ENCODE measurements at places on chromosomes 7 and 10.

DNA sequence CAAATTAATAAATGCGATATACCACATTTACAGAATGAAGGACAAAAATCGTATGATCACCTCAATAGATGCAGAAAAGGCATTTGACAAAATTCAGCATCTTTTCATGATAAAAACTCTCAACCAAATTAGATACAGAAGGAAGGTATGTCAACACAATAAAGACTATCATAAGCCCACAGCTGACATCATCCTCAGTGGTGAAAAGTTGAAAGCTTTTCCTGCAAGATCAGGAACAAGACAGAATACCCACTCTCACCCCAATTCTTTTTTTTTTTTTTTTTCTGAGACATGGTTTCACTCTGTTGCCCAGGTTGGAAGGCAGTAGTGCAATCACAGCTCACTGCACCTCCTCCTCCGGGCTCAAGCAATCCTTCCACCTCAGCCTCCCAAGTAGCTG, 67.2 kb downstream of the TPST1 start:
- no peak for DNase-seq

- DNase-seq: no peak
Observed at GRCh38 chr10:10829576-10829975, 188.1 kb upstream of the CELF2 start.

DNA sequence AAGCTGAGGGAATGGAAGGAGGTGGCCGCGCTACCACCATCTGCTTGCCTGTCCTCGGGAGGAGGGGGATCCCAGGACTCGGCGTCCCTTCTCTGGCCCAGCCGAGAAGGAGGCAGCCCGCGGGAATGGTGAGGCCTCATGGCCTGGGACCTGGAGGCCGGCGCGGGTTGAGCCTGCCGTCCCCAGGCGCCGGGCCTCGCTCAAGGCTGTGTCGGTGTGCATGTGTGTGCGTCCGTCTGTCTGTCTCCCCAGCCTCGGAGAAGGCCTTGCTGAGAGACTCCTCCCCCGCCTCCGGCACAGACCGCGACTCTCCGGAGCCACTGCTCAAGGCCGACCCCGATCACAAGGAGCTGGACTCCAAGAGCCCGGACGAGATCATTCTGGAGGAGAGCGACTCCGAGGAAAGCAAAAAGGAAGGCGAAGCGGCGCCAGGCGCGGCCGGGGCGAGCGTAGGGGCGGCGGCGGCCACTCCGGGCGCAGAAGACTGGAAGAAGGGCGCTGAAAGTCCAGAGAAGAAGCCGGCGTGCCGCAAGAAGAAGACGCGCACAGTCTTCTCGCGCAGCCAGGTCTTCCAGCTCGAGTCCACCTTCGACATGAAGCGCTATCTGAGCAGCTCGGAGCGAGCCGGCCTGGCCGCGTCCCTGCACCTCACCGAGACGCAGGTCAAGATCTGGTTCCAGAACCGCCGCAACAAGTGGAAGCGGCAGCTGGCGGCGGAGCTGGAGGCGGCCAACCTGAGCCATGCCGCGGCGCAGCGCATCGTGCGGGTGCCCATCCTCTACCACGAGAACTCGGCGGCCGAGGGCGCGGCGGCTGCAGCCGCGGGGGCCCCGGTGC, 1.3 kb downstream of the HMX3 start:
- no peak for DNase-seq

DNA sequence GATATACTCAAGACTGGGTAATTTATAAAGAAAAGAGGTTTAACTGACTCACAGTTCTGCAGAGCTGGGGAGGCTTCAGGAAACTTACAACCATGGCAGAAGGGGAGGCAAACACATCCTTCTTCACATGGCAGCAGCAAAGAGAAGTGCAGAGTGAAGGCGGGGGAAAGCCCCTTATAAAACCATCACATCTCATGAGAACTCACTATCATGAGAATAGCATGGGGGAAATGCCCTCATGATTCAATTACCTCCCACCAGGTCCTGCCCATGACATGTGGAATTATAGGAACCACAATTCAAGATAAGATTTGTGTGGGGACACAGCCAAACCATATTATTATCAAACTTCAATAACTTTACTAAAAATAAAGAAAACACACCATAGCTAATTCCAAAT, 30.4 kb upstream of the JAZF1 start:
- DNase-seq: no peak

GRCh38 chr10:22780474-22780885, 66.1 kb upstream of the PIP4K2A start:
- no peak for DNase-seq

DNA sequence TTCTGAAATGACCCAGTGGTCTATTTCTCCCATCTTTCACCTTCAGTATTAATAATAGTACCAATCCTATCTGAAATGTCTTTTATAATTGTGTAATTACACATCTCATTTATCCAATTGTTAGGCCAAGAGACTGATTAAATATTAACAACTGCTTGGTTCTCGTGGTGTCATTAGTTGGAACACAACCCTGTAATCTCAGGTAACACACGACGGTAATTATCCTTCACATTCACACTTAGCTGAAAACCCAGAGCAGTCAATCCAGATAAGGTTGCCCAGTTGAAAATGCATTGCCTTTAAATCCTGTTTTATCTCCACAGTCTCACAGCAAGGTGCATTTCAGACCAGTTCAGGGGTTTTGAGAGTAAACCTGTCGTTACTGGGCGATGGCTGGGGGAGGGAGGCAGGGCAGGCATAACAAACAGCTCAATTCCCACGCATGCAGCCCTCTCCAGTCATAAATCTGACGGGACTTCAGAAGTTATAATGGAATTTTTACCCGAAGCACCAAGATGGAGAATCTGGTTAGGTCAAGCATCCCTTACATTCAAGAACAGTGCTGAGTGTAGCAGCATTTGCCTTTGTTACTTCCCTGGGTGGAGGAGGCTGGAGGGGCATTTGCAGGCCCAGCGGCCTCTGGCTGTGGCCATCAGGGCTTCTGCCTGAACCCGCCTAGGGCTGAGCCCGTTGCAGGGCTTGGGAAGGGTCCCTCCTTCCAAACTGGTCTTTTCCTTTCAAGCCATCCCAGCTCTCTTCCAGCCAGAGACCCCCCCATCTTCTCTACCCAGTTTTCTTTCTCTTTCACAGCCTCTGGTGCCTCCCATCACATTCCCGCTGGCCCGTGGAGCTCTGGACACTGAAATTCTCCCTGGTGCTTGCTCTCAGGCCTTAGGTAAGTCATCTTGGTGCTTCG, 201.0 kb upstream of the LYZL2 start:
- no peak for DNase-seq

- no peak for DNase-seq
Observed at GRCh38 chr7:128170461-128170860, 70.6 kb upstream of the LEP start.

GRCh38 chr7:2282185-2282751, 32.0 kb downstream of the SNX8 start:
- no peak for DNase-seq

All from GM12891 (cell line).